ENCODE measurements at places on chromosomes 13 and 19.

DNA sequence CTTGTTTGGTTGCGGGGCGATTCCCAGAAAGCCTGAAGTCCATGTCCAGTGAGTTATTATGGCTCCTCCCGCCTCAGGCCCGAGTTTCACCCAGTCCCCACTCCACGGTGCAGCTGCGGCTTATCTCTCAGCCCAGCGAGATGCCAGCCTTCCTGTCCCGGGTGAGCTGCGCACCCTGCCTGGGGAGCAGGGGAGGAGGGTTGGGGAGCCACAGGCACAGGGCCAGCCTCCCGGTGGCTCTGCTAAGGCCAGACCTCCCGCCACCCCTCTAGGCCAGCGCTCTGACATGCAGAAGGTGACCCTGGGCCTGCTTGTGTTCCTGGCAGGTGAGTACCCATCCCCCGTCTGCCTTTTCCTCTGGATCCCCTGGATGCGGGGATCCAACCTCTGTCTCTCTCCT, 3.5 kb downstream of the FXYD3 start:
- DNase-seq: no peak

DNA sequence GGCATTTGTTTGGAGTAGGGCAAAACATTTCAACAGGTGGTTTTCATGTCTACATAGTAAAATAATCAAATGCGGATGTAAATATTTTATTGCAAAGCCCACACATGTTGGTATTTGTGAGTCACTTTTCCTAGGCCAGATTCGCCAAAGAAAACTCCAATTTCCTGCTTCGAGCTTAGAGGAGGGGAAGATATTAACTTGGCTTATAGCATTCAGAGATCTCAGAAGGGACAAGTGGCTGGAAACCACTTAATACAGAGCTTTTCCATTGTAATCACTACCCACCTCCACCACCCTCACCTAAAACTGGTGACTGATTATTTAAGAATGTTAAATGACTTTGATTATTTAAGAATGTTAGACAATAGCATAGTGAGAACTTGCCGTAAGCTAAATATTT, 530.6 kb upstream of the SPRY2 start:
- DNase-seq: no peak

DNA sequence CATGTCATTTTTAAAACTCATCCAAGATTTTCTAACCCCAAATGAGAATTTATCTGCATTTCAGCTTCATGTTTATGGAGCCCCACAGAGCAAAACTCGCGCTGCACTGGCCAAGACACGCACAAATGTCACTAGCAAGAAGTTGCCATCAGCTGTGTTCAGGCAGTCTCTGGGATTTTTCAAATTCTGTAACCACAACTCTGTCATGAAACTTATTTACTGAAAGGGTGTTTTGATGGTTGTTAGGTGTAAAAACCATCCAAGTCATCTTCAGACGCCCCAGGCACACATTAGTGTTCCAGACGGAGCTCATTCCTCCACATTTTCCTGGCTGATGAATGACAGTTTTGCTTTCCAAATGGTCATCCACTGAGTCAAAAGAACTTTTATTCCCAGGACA, 63.4 kb downstream of the SLC7A1 start:
- DNase-seq: peak; percentile 77

GRCh38 chr19:55535173-55535964, 1.6 kb downstream of the SBK2 start:
- DNase-seq: no peak

GRCh38 chr19:19206938-19207337, 3.7 kb upstream of the NR2C2AP start:
- DNase-seq: no peak

DNA sequence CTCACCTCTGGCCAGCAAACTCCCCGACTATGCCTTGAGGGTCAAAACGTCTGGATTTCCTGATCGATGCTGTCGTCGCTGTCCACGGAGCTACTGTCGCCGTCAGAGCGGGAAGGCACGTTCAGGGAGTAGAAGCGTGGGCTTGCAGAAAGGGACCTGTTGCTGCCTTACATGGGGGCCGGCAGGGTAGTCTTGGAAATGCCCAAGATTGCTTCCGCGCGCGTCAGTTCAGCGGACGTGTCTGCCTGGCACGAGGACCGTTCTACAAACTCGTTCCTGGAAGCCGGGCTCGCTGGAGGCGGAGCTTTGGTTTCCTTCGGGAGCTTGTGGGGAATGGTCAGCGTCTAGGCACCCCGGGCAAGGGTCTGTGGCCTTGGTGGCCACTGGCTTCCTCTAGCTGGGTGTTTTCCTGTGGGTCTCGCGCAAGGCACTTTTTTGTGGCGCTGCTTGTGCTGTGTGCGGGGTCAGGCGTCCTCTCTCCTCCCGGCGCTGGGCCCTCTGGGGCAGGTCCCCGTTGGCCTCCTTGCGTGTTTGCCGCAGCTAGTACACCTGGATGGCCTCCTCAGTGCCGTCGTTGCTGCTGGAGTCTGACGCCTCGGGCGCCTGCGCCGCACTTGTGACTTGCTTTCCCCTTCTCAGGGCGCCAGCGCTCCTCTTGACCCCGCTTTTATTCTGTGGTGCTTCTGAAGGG, 15.4 kb downstream of the RB1 start:
- DNase-seq: no peak

DNA sequence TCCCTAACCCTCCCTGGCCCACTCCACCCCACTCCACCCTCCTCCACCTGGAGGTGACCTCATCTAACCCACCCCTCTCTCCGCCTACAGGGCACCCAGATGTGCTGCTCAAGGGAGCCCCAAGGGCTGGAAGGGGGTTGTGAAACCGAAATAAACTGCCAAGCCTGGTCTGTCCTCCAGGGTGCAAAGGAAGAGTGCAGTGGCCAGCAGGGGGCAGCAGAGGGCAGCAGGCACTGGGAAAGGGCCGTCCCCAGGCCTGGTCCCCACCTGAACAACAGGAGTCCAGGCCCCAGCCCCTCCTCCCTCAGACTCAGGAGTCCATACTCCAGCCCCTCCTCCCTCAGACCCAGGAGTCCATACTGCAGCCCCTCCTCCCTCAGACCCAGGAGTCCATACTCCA, 8.4 kb upstream of the BCAM start:
- DNase-seq: peak; percentile 93

- DNase-seq: no peak
Measured at GRCh38 chr19:4802711-4803110, 11.2 kb downstream of the FEM1A start.

DNA sequence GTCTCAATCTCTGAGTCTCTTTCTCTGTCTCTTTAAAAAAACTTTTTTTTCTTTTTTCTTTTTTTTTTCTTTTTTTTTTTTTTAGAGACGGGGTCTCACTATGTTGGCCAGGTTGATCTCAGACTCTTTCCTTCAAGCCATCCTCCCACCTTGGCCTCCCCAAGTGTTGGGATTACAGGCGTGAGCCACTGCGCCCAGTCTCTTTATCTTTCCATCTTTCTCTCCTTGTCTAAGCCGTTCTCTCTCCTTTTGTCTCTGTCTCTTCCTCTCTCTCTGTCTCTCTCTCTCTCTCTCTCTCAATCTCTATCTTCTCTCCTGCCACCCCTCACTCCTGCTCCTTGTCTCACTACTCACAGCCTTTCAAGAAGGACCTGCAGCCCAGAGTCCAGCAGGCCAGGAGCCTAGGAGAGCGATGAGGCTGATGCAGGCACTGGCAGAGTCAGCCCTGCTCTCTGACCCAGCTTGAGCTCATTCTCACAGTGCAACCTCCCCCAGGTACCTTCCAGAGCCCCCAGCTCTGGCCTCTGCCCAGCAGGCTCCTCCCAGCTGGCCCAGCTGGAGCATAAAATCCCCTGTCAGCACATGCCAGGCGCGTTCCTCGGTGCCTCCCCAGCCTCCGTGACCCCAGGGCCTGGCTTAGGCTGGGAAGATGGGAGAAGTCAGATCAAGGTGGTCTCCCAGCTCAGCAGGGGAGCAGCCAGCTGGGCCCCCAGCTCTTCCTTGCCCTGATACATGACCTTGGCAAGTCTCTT, at the start of gene NPHS1:
Gene NPHS1, minus strand, starts transcription at position 476 of the 752 bp plus-strand sequence. CDS start 667 bp downstream, outside the sequence.
- no peak for DNase-seq

DNA sequence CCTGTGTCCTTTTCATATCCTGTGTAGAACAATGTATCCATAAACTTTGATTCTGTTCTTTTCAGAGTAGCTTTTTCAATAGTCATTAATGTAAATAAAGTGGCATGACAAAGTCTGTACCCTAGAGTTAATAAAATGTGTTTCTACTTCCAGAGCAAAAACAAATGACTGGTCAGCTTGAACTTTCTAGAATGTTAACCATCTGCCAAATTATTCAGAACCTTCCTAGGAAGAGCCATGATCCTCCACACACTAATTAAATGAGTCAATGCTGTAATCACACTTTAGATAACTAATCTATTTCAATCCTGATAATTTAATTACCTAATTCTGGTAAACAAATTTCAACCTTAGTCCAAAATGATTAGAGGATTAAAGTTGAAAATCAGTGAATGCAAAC, 73.2 kb downstream of the DIAPH3 start:
- peak; percentile 35 for DNase-seq

GRCh38 chr19:33621811-33622504, at the start of gene CHST8:
Gene CHST8 (plus strand): TSS chr19:33621953. CDS start chr19:33689262, 67,309 bp downstream.
- peak; percentile 90 for DNase-seq

DNA sequence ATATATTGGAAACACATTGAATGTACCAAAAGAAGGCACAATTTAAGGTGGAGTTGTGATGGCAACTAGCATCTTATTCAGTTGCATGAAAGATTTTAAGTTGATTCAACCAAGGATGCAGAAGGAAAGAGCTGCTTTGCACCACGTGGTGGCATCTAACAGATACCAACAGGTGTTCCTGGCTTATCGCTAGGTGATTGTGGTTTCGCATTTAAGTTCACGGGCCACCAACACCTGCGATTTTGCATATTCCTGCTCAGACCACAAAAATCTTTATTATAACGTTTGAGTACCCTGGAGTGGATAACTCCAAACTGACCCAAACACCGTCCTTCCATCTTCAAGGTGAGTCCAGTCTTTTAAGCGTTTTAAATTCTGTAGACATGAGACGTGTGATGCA, 45.3 kb downstream of the RGCC start:
- DNase-seq: no peak

- DNase-seq: no peak
Measured at GRCh38 chr13:50511877-50512341, 331.6 kb downstream of the DLEU7 start.

- DNase-seq: no peak
Measured at GRCh38 chr19:33508941-33509614, 12.5 kb downstream of the PEPD start.

- DNase-seq: peak; percentile 90
Measured at GRCh38 chr19:8505680-8506401, 3.4 kb upstream of the PRAM1 start.

- DNase-seq: no peak
Measured at GRCh38 chr13:112202966-112203365, 136.0 kb downstream of the SOX1 start.

- DNase-seq: no peak
Measured at GRCh38 chr13:87889254-87889653, 218.1 kb downstream of the SLITRK5 start.

GRCh38 chr13:52921194-52921593, 72.8 kb upstream of the PCDH8 start:
- DNase-seq: no peak

- no peak for DNase-seq
Measured at GRCh38 chr13:110524541-110525257, 36.8 kb downstream of the RAB20 start.

GRCh38 chr19:14183741-14184350, 22.1 kb downstream of the ADGRL1 start:
- no peak for DNase-seq

GRCh38 chr13:30679483-30680330, 55.6 kb upstream of the ALOX5AP start:
- peak; percentile 56 for DNase-seq

GRCh38 chr13:102825921-102826706, 19.7 kb upstream of the ERCC5 start:
- peak; percentile 82 for DNase-seq

DNA sequence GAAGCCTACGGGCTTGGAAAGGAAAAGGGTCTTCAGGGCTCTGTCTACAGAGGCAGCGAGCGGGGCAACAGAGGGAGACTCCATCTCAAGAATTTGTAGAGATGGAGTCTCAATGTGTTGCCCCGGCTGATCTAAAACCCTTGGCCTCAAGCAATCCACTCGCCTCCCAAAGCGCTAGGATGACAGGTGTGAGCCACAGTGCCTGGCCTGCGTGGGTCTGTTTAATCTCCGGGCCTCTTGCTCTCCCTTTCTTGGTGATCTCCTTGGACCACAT, 8.1 kb downstream of the RPS9 start:
- no peak for DNase-seq

- no peak for DNase-seq
Measured at GRCh38 chr13:49925881-49926418, 10.2 kb downstream of the SPRYD7 start.

DNA sequence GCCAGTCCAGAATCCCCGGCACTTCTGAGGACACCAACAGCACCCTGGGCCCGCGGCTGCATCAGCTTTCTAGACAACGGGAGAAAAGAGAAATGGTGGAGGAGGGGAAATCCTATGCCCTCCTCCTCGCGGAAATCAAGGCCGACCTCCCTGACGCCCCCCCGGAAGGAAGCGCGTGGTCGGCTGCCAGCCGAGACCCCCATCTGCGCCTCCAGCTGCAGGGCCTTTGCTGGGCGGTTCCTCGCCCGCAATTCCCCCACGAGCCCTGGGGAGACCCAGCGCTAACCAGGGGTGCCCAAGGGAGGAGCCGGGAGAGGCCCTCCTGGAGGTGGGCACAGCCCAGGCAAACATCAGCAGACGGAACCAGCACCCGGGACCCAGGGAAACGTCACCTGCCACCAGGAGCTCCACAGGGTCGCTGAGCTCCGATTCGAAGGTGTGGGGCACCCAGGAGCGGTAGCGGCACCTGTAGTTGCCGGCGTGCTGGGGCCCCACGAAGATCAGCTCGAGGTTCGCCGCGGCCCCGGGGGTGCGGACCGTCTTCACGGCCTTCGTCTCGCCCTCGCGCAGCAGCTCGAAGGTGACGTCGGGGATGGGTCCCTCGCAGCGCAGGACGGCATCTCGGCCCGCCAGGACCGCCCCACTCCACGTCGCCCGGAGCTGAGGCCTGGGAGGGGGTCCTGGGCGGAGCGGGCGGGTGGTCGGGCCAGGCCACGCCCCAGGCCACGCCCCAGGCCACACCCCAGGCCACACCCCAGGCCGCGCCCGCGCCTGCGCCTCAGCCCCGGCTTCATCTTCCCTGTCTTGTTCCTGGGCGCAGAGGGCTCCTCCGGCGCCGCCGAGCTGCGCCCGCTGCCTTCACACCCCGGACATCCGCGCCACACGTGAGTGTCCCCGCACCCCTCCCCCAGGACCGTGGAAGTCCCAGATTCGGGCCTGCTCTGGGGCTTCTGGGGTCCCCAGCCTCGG, 6.0 kb downstream of the A1BG start:
- DNase-seq: peak; percentile 98

- DNase-seq: no peak
Measured at GRCh38 chr13:33383724-33384577, 98.4 kb upstream of the STARD13 start.

GRCh38 chr19:38429811-38430156, 3.7 kb upstream of the RYR1 start:
- DNase-seq: no peak

- DNase-seq: no peak
Measured at GRCh38 chr13:37375724-37376123, 222.8 kb downstream of the POSTN start.

Data from AG20443 (cell line).